ENCODE measurements at places on chromosomes 5 and 9. TPM values are rescaled to one million over a fixed set of nuclear protein-coding genes. Genes with fewer than 3 reads are reported as not detected.

GRM6 gene
- total RNA-seq, result not detected

C9orf78 gene
- 49.0 TPM for total RNA-seq

C5 gene
- total RNA-seq, result 12.5 TPM

ACTBL2 gene
- not detected for total RNA-seq

RNF180 gene
- 0.31 TPM for total RNA-seq

SPATA31E1 gene
- not detected for total RNA-seq

LCN9 gene
- total RNA-seq, result not detected

PAIP1 gene
- 103 TPM for total RNA-seq

PCDHA11 gene
- total RNA-seq, result 0.43 TPM

SPINK5 gene
- not detected for total RNA-seq

ARSK gene
- total RNA-seq, result 7.4 TPM

MAMDC4 gene
- 4.1 TPM for total RNA-seq

CYSTM1 gene
- total RNA-seq, result 152 TPM

FOXD4L3 gene
- total RNA-seq, result not detected

EFCAB9 gene
- total RNA-seq, result not detected

ADRA1B gene
- total RNA-seq, result 9.9 TPM

GRPEL2 gene
- 8.8 TPM for total RNA-seq

TXNDC8 gene
- not detected for total RNA-seq

PLCXD3 gene
- total RNA-seq, result 0.31 TPM

PKN3 gene
- 14.6 TPM for total RNA-seq

TRIM36 gene
- total RNA-seq, result 1.7 TPM

CARTPT gene
- total RNA-seq, result not detected

GBGT1 gene
- 2.8 TPM for total RNA-seq

ZBTB26 gene
- total RNA-seq, result 1.5 TPM

ACOT12 gene
- not detected for total RNA-seq

GPR107 gene
- total RNA-seq, result 23.8 TPM

SLC25A48 gene
- total RNA-seq, result not detected

ANXA2R gene
- total RNA-seq, result 2.3 TPM

CMBL gene
- 21.9 TPM for total RNA-seq

GOLPH3 gene
- 51.7 TPM for total RNA-seq

GNPDA1 gene
- total RNA-seq, result 76.3 TPM

ZBED3 gene
- 2.5 TPM for total RNA-seq

KCNV2 gene
- total RNA-seq, result not detected

PCA3 gene
- total RNA-seq, result not detected

NSG2 gene
- 0.10 TPM for total RNA-seq

KCTD16 gene
- 0.05 TPM for total RNA-seq

HSD17B3 gene
- not detected for total RNA-seq

CD72 gene
- total RNA-seq, result 0.08 TPM

Data from A549 treated with CpdA at 1 μM for 4 hours (cell line).